ENCODE measurements at places on chromosomes 2 and 18.

GRCh38 chr2:110655701-110656100, 22.2 kb downstream of the BUB1 start:
- no peak for DNase-seq

DNA sequence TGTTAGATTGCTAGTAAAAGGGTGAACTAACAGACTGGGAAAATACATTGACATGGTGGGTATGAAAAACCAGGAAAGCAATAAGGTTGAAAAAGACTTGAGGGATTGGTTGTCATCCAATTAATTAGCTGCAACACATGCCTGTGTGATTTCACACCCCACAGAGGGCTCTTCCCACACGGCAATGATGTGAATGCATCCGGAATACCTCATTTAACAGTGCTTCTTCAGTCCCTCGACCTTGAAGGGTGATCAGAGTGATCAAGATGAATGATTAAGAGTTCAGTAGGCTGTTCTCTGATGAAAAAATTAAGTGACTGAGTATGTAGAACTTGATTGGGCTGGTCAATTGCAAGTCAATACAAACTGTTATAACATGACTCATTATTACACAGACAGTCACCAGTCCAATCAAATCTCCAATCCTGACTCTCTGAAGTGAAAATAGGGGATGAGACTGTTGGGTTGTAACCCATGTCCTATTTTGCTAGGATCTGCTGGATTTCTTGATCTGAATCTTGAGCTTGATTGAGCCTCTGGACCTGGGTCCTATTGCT, 924.9 kb upstream of the FAM98A start:
- DNase-seq: no peak

DNA sequence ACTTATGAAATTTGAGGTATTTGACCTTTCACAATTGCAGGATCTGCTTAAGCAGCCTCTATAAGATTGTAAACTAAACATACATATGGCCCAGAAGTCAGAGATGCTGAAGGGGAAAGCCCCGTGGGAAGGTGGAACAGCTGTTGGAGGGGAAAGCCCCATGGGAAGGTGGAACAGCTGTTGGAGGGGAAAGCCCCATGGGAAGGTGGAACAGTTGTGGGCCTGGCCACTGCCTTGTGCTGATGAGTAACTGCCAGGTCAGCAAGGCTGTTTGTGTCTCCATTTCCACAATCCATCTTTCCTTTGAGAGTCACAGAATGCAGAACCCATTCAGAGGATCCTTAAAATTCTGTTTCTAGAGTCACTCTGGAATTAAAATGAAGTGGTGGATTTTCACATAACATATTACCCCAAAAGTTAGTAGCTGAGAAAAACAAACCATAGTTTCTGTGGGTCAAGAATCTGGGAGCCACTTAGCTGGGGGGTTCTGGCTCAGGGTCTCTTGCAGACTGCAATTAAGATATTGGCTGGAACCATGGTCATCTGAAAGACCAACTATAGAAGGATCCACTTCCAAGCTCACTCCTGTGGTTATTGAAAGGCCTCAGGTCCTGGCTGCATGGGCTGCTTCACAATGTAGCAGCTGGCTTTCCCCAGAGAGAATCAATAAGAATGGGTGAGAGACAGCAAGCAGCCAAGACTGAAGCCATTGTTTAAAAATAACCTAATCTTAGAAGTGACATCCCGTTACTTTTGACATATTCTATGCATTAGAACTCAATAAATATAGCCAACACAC, 86.6 kb upstream of the CAVIN2 start:
- peak; percentile 26 for DNase-seq

DNA sequence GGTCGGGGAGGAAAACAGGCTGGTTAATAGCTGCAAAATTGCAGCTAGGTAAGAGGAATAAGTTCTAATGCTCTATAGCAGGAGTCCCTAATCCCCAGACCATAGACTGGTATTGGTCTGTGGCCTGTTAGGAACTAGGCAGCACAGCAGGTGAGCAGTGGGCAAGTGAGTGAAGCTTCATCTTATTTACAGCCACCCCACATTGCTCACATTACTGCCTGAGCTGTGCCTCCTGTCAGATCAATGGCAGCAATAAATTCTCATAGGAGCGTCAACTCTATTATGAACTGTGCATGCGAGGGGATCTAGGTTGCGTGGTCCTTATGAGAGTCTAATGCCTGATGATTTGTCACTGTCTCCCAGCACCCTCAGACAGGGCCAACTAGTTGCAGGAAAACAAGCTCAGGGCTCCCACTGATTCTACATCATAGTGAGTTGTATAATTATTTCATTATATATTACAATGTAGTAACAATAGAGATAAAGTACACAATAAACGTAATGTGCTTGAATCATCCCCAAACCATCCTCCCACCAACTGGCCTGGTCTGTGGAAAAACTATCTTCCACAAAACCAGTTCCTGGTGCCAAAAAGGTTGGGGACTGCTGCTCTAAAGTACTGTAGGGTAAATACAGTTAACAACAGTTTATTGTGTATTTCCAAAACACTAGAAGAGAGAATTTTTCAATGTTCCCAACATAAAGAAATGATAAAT, 91.7 kb upstream of the TFCP2L1 start:
- DNase-seq: no peak

DNA sequence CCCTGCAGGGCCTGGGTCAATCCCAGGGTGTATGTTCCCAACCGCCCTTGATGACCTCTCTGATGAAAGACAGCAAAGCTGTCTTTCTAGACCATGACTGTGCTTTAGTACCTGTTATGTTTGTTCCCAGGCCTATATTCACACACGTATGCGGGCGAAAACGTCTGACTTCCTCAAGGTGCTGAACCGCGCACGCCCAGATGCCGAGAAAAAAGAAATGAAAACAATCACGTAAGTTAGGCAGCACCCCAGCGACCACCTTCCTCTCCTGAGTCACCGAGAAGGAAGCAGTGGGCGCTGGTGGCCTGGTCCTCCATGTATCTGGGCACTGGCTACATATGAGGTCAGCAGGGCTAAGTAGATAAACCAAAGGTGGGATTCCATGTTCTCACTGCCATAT, 11.1 kb upstream of the GPBAR1 start:
- no peak for DNase-seq

GRCh38 chr2:25306777-25307368, 34.9 kb downstream of the DNMT3A start:
- DNase-seq: no peak

GRCh38 chr18:71682591-71682990, 861.6 kb downstream of the CBLN2 start:
- no peak for DNase-seq

- DNase-seq: no peak
Observed at GRCh38 chr2:232422051-232422450, 15.4 kb downstream of the ALPG start.

GRCh38 chr2:8720741-8721140, 38.9 kb downstream of the ID2 start:
- DNase-seq: no peak

DNA sequence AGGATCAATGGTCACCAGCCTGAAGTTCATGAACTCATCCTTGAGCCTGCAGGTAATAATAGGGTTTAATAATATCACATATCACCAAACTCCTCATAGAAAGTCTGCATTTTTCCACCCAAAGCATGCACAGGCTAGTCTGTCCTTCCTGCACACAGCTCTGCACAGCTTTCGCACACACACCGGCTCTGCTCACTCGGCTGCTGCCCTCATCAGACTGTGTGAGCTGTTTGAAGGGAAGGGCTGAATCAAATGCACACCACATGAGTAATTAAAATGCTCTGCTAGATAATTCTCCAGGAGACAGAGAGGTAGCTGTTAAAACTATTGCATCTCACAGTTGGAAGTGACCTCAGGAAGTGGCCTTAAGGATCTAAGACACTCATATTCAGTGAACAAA, 108.4 kb upstream of the YPEL5 start:
- no peak for DNase-seq

- no peak for DNase-seq
Observed at GRCh38 chr2:71538241-71538640, 84.9 kb downstream of the DYSF start.

DNA sequence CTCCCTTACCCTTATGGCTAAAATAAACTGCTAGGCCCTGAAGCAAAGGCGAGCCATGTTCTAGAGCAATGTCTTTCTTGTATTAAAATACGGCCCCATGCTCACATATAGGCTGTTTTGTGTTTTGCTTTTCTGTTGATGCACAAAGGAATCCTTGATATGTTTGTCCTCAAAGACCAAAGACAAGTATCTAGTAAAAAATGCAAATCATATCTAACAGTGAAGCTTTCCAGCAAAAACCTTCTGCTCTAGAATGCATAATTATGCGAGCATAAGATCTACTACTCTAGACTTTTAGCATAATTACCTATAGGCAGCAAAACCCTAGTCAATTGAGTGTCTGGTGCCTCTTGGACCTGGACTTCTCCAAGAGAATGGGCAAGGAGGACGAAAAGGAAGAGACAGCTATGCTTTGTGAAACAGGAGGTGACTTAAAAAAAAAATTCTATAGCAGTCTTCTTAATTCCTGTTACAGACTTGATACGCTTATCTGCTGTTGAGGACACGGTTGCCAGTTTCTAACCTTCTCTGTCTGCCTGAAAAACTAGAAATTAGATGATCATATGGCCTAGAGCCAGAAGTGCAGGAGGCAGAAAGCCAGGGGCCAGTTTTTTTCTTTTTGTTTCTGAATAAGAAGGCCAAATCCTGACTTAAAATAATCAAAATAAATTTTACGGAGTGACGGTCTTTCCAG, 1.5 kb upstream of the AMMECR1L start:
- no peak for DNase-seq

GRCh38 chr18:66749481-66750035, 145.7 kb upstream of the CDH19 start:
- no peak for DNase-seq

GRCh38 chr2:202009581-202009980, 24.1 kb upstream of the FZD7 start:
- no peak for DNase-seq

DNA sequence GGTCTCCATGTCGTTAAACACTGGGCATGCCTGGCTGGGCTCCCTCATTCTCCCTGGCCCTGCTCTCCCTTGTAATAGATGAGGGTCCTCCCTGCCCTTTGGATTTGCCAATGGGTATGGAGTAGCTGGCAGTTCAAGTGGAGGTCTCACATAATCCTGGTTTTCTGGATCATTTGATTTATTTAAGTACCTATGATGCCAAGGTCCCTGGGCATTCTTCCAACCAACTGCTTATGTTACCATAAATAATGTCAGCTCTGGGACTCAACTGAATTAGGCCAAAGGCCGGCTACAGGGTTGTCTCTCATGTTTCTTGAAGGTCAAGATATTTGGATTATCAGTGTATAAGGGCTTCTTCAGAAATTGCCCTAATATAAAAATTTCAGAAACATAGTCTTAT, 104.9 kb upstream of the LYPD6 start:
- DNase-seq: no peak

- no peak for DNase-seq
Observed at GRCh38 chr2:44397447-44398175, 35.9 kb downstream of the CAMKMT start.

GRCh38 chr2:62857139-62857931, 151.8 kb downstream of the EHBP1 start:
- no peak for DNase-seq

- no peak for DNase-seq
Observed at GRCh38 chr2:111135910-111136297, 15.2 kb downstream of the BCL2L11 start.
